ENCODE measurements at places on chromosomes 1 and 21.

- no peak for DNase-seq
These were observed 20.8 kb downstream of the ZBTB8B start for GRCh38 chr1:32485554-32486255.

- DNase-seq = no peak
These were observed 41.8 kb upstream of the ATF3 start for GRCh38 chr1:212566522-212567479.

DNA sequence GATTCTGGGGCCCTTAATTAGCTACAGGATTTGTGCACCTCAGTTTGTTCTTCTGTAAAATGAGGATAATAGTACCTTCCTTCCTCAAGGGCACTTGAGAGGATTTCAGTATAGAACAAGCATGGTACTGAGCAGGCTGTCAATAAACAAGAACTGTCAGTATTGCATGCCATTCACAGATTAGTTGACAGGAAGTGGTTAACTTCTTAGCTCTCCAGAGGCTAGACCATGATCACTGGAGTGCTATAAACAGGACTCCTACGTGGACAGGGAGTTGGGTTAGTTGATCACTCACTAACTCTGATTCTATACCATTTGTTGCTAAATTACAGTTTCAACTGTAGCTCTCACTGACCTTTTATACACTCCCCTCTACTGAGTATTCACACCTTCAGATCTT lies 126.2 kb upstream of the DAB1 start:
- DNase-seq = no peak

DNA sequence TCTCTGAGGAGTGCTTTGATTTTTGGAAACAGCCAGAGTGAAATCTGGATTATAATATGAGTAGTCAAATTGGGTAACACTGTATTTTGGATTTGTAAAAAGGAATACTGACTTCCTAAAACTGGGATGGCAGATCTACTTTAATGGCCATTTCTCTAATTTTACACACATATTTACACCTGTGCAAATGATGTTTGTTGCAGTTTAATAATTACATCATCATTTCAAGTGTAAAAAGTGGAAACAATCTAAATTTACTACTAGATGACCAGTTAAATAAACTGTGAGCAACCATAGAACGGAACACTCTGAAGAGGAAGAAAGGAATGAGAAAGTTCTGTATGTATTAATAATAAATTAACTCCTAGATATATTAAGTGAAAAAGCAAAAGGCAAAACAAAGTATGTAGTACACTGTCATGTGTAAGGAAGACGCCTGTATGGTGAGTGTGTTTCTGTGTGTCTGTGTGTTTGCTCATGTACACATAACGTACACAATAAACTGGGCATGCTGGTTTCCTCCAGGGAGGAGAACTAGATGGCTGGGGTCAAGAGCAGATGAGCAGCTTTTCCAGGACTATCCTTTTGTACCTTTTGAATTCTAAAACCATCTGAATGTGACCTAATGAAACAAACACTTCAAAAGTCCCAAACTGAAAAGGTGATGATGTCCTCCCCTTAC lies 2.9 kb upstream of the RHEX start:
- no peak for DNase-seq

- no peak for DNase-seq
These were observed 38.2 kb upstream of the KIRREL1 start for GRCh38 chr1:157955221-157955620.

- DNase-seq = no peak
These were observed 349.4 kb downstream of the DUSP10 start for GRCh38 chr1:221392453-221392852.

DNA sequence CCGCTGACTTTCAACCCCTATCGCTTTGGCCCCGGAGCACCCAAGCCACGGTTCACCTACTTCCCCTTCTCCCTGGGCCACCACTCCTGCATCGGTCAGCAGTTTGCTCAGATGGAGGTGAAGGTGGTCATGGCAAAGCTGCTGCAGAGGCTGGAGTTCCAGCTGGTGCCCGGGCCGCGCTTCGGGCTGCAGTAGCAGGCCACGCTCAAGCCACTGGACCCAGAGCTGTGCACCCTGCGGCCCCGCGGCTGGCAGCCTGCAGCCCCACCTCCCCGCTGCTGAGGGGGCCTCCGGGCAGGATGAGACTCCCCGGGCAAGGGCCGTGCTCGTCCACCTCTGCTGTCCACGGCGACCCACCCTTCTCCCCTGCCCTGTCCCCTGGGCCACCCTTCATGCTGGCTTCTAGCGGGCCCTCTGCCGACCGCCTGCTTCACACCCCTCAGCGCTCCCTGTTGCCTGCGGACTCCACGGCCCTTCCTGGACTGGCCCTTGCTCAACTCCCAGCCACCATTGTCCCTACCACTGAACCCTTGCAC lies 92.2 kb upstream of the TRABD2B start:
- DNase-seq = no peak

- DNase-seq = peak; percentile 17
These were observed 326.3 kb upstream of the PKN2 start for GRCh38 chr1:88357729-88358128.

DNA sequence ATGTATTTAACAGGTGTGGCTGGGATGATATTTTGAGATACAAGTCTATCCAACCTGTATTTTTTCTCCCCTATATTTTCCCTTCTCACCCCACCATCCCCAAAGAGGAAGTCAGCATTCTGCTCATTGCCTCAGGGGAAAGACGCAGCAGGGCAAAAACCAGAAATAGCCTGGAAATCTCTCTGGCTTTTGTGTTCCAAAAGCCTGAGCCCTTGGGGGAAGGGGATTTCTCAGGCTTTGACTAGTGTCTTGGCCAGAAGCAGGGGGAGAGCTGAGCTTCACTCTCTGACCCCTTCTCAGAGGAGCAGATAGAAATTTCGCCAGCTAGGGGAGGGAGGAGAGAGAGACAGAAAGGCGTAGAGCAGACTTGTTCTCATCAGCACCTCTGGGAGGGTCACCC lies 244.7 kb downstream of the RRAGC start:
- DNase-seq = no peak

DNA sequence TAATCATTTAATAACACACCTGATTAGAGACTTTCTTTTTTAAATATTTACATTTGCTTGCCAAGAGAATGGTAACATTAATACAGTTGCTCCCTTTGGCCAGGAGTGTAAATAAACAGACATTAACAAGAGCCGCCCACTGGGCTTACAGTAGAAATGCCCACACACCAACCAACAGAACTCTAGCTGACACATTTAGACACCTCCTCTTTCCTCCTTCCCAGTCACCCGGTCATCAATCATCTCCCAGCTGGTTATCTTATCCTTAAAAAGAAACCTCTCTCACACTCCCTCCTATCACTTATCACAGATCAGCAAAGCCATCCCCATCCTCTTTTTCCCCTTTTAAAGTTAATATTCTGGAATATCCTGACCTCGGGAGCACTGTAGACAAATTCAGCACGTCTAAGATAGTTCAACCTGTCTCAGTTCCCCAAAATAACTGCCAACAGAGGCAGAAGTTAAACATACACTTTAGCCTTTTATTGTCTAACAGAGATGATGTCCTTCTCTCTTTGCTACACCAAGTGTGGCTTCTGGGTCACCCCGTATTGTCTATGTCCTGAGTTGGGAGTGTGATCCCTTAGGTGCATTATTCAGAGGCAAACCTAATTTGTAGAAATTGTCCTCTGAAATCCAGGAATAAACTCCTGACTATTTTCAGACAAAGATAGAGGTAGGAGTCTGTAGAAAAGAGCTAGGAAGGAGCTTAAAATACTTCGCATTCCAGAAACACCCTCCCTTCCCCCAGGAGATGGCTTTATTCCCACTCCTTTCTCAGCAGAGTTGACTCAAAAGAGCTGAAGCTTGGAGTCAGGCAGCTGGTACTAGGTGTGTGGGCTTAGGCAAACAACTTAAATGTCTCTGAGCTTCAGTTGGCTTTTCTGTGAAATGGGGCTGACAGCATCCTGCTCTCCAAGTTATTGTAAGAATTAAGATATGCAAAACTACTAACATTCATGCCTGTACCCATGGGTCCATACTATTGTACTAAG lies 8.8 kb downstream of the MYCL start:
- DNase-seq = no peak

DNA sequence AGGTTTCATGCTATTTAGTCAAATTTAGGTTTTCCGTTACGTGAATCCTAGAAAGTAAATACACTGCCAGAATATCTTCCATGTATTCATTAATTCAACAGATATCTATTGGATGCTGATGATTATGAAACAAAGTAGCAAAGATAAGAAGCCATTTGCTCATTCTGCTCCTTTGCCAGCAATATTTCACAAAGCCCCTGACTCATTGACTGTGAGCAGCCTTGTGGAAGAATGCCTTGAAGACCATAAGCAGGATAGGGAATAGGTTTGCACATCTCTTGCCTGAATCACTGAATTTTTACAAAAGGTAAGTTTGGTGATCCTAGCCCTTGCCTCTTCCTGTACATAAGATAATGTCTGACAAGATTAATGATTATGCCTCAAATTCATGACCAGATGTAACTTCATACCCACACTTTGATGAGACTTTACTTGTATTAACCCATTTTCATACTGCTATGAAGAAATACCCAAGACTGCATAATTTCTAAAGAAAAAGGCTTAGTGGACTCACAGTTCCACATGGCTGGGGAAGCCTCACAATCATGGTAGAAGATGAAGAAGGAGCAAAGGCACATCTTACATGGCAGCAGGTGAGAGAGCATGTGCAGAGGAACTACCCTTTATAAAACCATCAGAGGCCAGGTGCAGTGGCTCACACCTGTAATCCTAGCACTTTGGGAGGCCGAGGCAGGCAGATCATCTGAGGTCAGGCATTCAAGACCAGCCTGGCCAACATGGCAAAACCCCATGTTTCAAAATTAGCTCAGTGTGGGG lies 1.6 kb upstream of the PIGK start:
- no peak for DNase-seq

DNA sequence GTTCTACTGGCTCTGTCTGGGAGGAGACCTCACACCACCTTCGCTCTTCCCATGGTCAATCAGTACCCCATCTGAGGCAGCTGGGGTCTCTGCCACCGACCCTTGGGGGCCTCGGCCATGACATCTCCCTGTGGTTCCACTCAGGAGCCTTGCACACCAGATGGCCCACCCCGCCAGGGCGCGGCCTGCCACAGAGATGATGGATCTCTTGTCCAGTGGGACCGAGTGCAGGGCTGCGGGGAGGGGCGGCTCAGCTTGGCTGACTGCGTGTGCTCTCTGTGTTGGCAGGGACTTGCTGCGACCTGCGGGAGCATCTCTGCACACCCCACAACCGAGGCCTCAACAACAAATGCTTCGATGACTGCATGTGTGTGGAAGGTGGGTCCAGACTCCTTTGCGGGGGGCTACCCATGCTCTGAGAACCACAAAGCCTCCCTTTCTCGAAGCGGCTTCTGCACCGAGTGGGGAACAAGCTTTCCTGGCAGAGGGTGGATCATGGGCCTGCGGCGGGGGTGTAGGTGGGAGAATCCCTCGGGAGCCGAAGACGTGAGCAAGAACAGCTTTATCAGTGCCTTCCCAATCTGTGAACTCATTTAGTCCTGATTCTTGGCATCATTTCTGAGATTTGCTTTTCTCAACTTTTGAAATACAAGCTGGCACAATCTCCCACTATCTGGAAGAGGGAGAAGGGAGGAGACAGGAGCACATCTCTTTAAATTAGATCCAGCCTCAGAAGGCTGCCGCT lies 20.9 kb upstream of the AGTRAP start:
- DNase-seq = no peak

- DNase-seq = no peak
These were observed 96.2 kb downstream of the RNF220 start for GRCh38 chr1:44501047-44501890.

DNA sequence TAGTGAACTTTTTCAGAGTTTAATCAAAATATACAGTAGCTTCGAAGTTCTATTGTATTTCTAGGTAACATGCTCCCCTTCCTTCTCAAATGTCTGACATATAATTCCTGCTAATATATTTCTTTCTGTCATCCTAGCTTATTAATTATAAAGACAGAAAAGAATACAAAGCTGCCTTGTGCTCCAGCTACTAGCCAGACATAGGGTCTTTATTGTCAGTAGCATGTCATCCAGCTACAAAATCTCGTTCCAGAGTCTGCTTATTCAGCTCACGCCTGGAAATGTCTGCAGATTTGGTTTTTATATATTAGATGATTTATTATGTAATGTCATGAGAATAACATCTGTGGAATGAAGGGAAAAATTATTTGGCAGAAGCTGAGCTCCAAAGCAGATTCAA lies 1102.8 kb downstream of the BRINP3 start:
- no peak for DNase-seq

- no peak for DNase-seq
These were observed 28.6 kb upstream of the PDE4B start for GRCh38 chr1:65764052-65764451.

Measured in urinary bladder (tissue), 4 donors.